Right renal cortex interstitium (tissue), 3 donors: ENCODE measurements at places on chromosomes 16 and 17.

DNA sequence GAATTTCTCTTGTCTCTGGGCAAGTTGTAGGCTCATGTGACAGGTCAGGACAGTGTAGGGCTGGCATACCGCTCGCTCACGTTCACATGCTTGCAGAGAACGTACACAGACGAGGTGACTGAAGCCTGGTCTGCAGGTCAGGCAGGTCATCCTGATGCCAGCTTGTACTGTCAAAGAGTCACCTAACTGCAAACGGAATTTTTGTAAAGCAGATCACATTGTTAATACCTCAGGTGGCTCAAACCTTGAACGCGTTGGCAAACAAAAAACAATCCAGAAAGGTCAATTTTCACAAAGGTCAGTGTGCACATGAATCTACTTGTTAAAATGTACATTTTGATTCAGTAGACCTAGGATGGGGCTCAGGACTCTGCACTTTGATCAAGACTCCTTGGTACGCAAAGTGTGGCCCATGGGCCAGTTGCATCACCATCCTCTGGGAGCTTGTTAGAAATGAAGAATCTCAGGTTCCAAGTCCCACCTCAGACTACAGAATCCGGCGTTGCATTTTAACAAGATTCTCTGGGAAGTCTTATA, 28.6 kb downstream of the ANKRD40 start:
- DNase-seq, result no peak

DNA sequence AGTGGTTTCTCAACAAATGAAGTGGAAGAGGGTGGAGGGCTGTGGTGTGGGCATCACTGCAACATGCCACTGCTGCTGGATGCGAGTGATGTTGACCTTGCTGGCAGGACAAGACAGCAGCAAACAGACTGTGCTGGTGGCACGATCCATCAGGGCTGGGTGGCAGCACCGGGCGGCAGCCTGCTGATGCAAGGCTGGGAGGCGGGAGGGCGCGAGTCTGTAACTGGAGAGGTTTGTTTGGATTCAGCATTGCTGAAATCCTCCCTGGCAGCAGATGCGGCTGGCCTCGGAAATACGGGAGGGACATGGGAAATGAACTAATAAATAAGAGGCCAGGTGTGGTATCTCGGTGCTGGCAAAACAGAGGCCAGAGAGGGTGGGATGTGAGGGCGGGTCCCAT, 224.2 kb downstream of the ENGASE start:
- DNase-seq, result no peak

DNA sequence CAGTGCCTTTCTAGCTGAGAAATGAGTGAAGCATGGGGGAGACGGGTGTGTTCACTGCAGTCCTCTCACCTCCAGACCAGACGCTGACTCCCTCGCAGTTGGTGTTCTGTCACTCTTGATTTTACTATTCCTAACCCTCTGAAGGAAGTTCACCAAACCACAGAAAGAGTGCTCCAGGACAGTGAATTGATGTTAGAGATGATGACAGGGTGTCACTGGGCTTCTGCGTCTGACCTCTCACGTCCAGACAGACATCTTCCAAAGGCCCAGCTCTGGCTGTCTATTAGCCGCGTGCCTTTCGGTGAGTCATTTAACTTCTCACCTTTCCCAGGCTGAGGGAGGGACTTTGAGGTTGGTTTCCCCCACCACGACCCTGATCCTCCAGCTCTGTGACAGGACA, 8.2 kb downstream of the CRAMP1 start:
- DNase-seq, result no peak

DNA sequence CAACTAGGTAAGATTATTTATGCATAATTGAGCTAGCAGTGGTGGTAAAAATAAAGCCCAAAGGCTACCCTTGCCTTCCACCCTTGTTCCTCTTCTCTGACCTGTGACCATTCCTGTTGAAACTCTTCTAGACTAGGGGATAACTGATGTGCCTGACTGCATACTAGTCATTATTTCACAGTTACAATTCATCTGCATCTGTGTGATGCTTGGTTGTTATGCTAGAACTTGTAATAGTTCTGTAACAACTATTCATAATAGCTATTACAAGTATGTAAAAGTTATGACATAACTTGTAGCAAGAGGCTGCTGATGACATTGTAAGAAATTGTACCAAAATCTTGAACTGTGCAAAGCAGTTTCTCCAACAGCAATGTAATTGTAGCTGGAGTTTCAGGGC, 2.4 kb upstream of the VAC14 start:
- DNase-seq, result no peak

- no peak for DNase-seq
These were observed 3.3 kb downstream of the GPT2 start for GRCh38 chr16:46887524-46887854.

- no peak for DNase-seq
These were observed 9.3 kb downstream of the CLCN7 start for GRCh38 chr16:1465567-1465915.

- no peak for DNase-seq
These were observed at the start of gene P2RX5 for GRCh38 chr17:3695723-3696411. P2RX5 (minus strand) TSS chr17:3696155; CDS start chr17:3696005, 150 bp downstream.

GRCh38 chr16:47625115-47625567, 164.0 kb downstream of the PHKB start:
- DNase-seq, result no peak
